ENCODE measurements at places on chromosomes 6 and 20.

DNA sequence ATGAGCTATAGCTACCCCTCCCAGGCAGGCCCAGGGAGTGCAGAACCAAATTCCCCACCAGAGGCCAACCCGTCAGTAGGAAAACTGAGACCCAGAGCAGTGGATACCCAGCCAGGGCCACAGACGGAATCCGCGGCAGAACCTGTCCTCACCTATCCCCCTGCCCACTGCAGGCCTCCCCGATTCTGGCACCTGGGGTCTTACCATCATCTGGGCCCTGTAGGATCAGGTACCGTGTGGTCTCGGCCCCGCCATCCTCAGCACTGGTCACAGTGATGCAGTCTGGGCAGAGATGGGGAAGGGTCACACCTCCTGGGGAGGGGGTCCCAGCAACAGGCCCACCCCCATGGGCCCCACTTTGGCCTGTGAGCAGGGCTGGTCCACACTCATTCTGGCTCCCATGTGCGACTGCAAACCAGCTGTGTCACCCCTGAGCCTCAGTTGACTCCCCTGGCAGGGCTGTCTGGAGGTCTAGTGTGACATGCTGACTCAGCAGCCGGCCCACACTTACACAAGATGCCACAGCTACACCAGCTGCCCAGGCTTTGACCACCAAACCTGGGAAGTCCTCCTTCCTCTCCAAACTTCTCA, 3.8 kb downstream of the ZNF335 start:
- no peak for DNase-seq

DNA sequence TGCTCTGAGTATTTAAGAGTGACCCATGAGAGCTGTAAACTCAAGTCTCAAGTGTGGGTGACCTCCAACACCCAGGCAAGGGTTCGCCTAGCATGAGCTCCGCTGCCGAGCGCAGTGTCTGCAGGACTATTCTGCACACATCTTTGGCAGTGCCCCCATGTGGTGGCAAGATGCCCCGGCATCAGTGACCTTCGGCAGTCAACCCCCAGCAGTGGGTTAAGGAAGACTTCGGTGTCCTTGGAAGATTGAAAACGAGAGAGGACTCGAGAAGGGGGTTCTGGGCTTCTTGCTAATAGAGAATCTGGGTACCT, 43.1 kb downstream of the RBM38 start:
- DNase-seq, result no peak

- no peak for DNase-seq
These were observed 18.1 kb upstream of the ATRN start for GRCh38 chr20:3452690-3453089.

- no peak for DNase-seq
These were observed 533.7 kb downstream of the BCKDHB start for GRCh38 chr6:80640176-80640575.

- no peak for DNase-seq
These were observed 237.6 kb downstream of the SMOC2 start for GRCh38 chr6:168678588-168678987.

DNA sequence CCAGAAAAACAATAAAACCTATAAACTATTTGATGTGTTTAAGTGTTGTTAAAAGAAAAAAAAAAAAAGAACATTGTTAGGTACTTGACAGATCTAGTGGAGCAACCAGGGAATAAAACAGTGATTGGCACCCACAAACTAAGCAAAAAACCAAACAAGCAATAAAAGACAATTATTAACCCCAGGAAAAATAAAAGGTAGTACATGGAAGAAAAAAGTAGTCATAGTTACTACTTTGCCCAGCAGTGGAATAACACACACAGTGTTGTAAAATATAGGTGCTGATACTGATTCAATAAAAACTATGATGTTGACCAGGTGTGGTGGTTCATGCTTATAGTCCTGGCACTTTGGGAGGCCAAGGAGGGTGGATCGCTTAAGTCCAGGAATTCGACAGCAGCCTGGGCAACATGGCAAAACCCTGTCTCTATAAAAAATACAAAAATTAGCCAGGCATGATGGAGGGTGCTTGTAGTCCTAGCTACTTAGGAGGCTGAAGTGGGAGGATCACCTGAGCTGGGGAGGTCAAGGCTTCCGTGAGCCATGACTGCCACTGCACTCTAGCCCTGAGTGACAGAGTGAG, 43.9 kb downstream of the PIGU start:
- no peak for DNase-seq

DNA sequence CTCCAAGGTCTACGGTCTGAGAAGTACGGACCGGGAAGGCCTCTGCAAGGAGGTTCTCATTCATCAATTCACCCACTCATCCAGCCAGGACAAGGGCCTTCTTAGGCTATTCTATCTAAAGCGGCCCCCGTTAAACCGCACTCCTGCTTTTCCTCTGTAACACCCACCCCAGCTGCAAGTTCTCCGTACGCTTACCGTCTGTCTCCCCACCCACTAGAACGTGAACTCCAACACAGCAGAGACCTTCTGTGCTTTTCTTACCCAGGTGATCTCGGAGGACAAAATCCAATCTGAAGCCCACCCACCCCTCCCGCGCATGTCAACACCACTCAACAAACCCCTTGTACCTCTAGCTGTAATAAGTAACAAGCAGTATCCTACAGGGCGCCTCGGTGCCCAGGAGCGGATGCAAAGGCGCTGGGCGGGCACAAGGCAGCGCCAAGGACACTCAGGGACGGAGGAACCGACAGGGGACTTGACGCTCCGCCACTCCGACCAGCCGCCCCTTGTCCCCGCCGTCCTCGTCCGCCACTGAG, 351 bp downstream of the AURKA start:
- no peak for DNase-seq

DNA sequence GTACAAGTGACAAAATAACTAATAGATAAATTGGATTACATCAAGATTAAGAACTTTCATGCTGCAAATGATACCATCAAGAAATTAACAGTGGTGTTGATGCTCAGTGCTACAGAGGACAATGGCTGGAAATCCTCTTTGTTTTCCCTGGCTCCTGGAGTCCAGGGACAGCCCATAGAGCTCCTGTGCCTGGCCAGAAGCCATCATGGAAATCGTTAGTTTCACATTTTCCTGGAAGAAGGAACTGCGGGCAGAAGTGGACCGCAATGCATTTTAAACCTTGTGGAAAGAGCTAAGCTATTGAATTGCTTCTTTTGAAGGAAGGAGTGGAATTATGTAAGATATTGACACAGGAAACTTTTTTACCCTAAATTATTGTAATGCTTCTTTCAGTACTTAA, 276.0 kb downstream of the GJA1 start:
- no peak for DNase-seq
